ENCODE measurements at places on chromosomes 12 and 14.

DNA sequence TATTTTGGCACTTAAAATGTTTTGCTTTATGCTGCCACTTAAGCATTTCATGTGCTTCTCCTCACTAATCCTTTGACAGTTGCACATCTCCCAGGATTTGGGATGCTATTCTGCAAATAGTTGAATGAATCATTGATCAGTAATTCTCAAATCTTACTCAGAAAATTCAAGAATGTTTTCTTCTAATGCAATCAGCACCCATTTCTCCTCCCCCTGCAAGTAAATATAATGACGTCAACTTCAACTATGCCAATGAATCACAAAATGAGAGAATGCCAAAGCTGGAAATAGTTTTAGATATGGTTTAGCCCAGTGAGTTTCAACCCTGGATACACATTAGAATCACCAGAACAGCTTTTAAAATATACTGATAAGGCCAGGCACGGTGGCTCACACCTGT is 2.1 kb upstream of the BLOC1S1 start:
- peak; percentile 74 for DNase-seq

- no peak for DNase-seq
These were observed 13.0 kb upstream of the TPCN1 start for GRCh38 chr12:113208041-113208934.

- DNase-seq, result no peak
These were observed 1900.0 kb upstream of the SEL1L start for GRCh38 chr14:83433618-83434017.

DNA sequence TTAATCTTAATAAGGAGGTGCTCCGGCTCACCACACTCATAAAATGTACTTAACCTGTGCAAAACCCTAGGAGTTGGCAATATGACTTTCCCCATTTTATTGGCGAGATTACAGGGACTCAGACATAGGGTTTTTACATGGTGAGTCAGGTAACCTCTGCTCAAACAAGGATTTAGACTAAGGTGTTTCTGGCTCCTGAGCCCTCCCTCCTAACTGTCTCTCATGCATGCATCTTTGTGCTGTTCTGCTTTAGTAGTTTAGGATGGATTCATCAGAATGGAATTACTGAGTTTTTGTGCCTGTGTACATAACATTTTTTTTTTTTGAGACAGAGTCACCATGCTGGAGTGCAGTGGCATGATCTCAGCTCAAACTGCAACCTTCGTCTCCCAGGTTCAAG is 993.3 kb upstream of the TMEM132C start:
- DNase-seq, result peak; percentile 24

DNA sequence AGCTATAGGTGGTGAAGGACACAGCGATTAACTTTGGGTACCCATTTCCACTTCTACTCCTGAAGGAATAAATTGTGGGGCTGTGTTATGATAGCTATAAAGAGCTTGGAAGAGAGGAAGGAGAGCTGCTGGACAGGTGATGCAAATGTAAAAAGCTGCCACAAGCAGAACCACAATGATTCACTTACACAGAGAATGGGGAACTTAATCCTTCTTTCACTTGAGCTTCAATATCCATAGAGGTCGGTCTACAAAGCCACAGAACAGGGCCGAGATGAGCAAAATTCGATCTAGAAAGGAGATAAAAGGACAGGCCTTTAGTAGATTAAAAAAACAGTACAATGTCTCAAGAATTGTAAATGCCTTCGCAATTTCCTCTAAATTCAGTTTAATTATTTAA is 831.1 kb downstream of the LRFN5 start:
- no peak for DNase-seq

DNA sequence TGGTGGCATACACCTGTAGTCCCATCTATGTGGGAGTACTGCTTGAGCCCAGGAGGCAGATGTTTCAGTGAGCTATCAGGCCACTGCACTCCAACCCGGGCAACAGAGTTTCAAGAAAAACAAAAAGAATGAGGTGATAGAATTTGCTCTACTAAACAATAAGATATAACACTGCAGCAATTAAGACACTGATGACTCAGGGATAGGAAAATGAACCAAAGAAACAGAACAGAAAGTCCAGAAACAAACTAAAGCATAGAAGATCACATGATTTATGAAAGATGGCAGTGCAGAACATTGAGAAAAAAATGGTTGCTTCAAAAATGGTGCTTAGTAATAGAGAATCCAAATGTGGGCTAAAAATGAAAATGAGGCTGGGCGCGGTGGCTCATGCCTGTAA is 65.2 kb upstream of the AP4S1 start:
- no peak for DNase-seq

- DNase-seq, result no peak
These were observed 203.1 kb downstream of the KIF21A start for GRCh38 chr12:39239490-39240486.

DNA sequence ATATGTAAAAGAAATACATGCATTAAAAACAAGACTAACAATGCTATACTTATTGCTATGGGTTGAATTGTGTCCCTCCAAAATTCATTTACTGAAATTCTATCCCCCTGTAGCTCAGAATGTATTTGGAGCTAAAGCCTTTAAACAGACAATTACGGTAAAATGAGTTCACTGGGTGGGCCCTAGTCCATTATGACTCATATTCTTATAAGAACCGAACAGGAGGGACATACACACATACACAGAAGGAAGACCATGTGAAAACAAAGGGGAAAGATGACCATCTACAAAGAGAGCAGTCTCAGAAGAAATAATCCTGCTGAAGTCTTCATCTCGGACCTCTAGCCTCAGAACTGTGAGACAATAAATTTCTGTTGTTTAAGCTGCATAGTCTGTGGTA is 77.1 kb upstream of the ANKS1B start:
- no peak for DNase-seq

GRCh38 chr12:103647267-103647666 is 60.2 kb downstream of the STAB2 start:
- no peak for DNase-seq

DNA sequence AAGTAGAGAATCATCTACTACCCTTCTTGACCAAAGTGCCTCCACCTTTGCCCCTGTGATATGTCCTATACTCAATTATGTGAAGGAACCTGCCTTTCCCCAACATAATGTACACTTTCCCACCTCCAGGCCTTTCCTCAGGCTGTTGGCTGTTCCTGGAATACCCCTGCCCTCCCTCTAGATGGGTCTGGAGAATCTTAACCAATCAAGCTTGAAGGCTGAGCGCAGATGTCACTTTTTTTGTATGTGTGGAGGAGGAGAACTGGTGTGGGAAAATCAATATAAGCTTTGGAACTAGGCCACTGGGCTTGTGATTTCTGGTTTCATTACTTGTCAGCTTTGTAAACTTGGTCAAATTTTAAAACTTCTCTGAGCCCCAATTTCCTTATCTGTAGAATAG is 4.7 kb downstream of the BMAL2 start:
- DNase-seq, result no peak

GRCh38 chr14:32710731-32711680 is 227.7 kb upstream of the NPAS3 start:
- peak; percentile 27 for DNase-seq

DNA sequence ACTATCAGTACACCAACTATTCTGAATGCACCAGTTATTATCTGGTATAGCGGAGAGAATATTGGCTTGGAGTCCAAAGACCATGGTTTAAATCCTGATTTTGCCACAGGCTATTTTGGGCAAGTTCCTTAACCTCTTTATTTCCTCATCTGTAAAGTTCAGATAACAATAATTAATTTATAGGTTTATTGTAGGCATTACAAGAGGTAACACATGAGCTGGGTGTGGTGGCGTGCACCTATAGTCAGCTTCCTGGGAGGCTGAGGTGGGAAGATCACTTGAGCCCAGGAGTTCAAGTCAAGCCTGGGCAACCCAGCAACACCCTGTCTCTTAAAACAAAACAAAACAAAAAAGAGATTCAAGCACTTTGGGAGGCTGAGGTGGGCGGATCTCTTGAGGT is 23.1 kb downstream of the PHLDA1 start:
- DNase-seq, result no peak

DNA sequence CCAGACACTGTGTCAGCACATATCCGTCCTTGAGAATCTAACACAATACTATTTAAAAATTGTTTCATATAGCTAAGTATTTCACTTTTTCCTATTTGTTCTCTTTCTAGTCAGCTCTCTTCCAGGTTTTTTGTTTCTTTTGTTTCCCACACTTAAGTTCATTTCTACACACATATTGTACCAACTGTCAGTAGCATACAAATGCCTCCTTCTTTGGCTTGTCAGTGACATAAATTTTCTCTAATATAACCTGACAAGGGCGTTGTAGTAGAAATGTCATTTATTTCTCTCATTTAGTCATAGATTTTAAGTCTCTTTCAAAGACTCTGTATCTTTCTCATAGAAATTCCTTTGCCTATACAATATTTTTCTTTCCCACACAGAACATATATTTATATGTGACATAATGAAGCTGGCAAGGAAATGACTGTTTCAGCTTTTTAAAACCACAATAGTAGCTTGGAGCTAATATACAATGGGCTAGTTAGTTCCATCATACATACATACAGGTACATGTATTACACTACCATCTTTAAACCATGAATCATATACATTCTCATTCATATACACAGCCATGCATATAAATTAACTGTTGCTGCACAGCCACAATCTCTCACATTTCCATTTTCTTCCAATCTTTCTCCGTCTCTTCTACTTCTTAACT is 42.3 kb upstream of the EPS8 start:
- no peak for DNase-seq

DNA sequence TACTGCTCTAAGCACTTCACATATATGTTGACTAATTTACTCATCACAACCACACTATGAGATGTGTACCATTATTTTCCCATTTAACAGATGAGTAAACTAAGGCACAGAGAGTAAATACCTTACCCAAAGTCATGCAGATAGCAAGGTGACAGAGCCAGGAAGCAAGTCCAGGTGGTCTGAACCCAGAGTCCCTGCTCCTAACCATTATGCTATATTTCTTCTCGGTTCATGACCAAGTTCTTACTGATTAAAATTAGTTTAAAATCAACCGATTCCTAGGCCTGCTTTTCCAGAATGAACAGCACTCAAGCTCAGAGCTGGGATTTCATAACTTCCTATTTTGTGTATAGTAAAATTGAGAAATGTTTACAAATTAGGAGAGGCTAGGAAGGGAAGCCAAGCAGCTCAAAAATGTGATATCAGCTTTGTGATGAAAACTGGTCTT is 85.5 kb upstream of the EGLN3 start:
- DNase-seq, result no peak

- no peak for DNase-seq
These were observed 78.2 kb upstream of the PTGDR start for GRCh38 chr14:52189325-52189724.

- DNase-seq, result no peak
These were observed 58.3 kb downstream of the VCPKMT start for GRCh38 chr14:50058113-50058512.

GRCh38 chr12:83801972-83802371 is 1110.6 kb downstream of the SLC6A15 start:
- no peak for DNase-seq

DNA sequence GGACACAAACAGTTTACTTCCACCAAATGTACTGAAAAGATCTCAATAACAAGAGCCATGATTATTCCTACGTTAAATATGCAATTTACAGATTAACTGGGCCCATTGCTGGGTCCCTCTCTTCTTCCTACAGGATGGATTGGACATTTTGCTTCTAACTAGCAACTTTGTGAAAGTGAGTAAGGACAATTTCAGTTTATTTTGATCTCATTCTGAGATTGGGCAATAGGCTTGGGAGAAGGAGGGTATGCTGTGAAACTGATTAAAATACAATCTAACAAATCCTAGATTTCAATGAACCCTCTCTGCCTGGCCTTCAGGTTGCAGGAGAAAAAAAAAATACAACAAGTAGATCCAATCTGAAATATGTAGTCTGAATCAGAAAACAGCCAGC is 121.5 kb downstream of the PRKD1 start:
- DNase-seq, result no peak

- no peak for DNase-seq
These were observed 906 bp downstream of the LARP4 start for GRCh38 chr12:50401500-50402081.

- DNase-seq, result no peak
These were observed 108.4 kb downstream of the C12orf42 start for GRCh38 chr12:103387385-103387784.

DNA sequence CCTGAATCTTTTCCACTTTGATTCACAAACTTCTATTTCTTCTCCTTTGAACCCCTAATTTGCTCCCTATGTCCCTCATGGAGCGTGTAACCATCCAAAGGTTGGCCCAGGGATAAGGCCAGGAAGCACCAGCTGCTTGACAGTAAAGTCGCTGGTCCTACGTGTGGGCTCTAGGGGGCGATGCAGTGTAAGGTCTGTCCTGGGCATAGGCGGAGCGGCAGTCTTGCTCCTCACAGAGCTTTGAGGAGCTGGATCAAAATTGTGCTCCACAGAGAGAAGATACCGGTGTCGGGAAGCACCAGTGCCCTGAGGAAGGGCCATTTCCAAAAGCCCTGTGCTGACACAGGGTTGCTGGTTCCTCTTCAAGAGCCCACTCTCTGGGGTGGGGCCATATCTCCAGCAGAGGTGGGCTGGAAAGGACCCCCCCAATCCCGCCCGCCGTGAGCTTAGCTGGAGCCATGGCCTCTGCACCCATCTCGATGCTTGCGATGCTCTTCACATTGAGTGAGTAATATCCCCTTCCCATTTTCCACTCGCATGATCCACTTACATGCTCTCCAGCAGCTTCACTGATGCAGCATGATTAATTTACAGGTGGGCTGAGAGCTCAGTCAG is 49.9 kb upstream of the OR4E1 start:
- no peak for DNase-seq

- DNase-seq, result no peak
These were observed 6.5 kb upstream of the CDK2AP1 start for GRCh38 chr12:123278101-123278627.

GRCh38 chr14:31162910-31163649 is 44.5 kb downstream of the HECTD1 start:
- DNase-seq, result no peak

DNA sequence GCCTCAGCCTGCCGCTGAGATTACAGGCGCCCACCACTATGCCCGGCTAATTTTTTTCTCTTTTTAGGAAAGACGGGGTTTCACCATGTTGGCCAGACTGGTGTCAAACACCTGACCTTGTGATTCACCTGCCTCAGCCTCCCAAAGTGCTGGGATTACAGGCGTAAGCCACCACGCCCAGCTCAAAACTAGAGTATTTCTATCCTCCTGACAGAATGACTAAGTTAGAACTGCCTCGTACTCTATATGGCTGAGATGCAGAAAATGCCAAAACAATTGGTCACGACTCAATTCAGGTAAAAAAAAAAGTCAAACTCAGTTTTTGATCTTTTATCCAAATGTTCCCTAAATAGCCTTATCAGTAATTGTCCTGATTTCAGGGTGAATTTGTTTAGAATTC is 11.1 kb downstream of the AKAP5 start:
- no peak for DNase-seq

DNA sequence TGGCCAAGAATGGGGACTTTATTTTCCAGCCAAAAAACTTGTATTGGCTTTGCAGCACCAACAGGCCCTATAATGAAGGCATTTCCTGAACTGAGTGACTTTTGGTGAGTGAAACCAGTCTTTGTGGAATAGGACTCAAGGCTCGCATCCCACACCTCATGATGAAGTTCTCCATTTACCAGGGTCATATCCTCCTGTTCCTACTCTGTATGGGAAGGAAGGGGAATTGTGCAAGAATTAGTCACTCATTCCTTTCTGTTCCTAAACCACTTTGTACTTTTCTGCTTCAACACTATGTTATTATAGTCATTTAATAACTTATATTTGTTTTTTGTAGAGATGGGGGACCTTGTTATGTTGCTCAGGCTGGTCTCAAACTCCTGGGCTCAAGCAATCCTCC is 2.3 kb upstream of the SPATS2 start:
- DNase-seq, result no peak

GRCh38 chr14:54208751-54209150 is 188.1 kb upstream of the CDKN3 start:
- no peak for DNase-seq
